IPS DF 19.7 (cell line): ENCODE measurements at places on chromosomes 2 and 18.

DNA sequence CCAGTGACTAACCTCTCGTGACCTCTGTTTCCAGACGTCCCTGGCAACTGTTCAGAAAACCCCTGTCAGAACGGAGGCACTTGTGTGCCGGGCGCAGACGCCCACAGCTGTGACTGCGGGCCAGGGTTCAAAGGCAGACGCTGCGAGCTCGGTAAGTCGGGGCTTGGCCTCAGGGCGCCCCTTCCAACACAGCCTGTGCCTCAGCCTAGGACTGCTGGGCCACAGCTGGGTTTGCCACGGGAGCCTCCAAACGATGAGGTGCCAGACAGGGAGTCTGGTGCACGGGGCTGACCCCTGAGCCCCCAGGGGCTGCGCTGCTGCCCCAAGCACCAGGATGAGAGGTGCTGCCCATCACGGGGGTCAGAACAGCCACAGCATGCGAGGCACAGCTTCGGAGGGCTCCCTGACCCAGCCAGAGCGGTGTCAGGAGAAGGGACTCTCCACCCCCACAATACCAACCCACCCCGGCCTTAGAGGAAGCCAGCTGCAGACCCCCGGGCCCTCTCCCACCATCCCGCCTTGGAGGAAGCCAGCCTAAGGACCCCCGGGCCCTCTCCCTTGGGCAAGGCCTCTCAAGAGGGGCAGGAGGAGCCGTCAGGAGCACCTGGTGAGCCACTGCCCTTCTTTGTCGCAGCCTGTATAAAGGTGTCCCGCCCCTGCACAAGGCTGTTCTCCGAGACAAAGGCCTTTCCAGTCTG lies 20.3 kb downstream of the MTERF4 start:
- DNase-seq, result no peak

DNA sequence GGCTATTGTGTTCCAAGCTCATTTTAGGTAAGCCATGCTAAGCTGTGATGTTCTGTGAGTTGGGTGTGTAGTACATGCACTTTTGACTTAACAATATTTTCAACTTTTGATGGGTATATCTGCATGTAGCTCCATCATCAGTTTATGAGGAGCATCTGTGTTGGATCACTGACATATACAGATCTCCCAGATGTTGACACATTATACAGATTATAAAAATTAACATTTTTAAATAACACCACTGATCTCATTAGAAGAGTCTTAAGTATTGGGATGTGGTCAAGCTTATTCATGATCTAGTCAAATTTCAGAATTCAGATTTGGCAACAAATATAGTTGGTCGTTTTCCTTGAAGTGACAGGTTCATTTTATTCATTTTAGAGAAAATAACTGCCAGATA lies 51.7 kb downstream of the CAB39 start:
- DNase-seq, result no peak

DNA sequence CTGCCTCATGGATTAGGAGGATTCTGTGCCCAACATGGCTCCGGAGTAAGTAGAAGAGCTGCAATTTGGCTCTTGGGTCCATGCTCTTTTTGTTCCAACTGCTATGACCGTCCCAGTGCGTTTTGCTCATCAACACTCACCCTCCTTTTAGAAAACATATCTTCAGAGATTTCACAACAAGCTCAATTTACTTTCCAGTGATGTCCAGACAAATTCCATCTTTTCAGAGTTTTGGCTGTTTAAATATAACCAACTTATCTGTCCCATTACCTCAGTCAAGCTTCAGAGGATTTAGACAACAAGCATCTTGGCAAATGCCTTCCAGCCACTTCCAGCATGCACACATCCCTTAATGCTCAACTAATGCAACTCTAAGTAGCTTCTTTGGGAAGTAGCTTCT lies 6.9 kb upstream of the SLC14A2 start:
- DNase-seq, result no peak

GRCh38 chr2:239876948-239877289 lies 148.2 kb downstream of the NDUFA10 start:
- no peak for DNase-seq

- no peak for DNase-seq
Observed at GRCh38 chr2:107475859-107476258, 350.8 kb upstream of the RGPD4 start.

GRCh38 chr2:114789989-114790388 lies 347.5 kb downstream of the DPP10 start:
- DNase-seq, result no peak

- no peak for DNase-seq
Observed at GRCh38 chr2:12776521-12776961, 59.8 kb downstream of the TRIB2 start.

GRCh38 chr2:20618886-20619521 lies 31.9 kb downstream of the HS1BP3 start:
- DNase-seq, result no peak

GRCh38 chr2:159773426-159773825 lies 24.6 kb downstream of the CD302 start:
- no peak for DNase-seq

GRCh38 chr2:132268977-132269523 lies 107.3 kb upstream of the ANKRD30BL start:
- DNase-seq, result no peak

DNA sequence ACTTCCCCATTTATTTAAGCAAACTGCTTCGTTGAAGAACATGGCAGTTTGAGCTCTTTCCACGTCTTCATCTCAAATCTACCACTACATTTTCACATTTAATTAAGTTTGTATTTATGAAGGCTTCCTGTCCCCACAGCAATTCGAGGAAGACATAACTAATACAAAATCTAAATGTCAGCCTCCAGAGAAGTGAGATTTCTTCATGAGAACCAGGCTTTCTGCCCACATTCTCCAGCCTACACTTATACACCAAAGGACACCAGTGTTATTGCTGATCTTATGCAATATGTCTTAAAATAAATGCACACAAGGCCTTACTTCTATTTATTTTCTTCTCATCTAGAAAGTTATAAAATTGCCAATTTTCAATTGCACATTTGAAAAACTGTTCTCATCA lies 1209.3 kb upstream of the FAM98A start:
- DNase-seq, result no peak

DNA sequence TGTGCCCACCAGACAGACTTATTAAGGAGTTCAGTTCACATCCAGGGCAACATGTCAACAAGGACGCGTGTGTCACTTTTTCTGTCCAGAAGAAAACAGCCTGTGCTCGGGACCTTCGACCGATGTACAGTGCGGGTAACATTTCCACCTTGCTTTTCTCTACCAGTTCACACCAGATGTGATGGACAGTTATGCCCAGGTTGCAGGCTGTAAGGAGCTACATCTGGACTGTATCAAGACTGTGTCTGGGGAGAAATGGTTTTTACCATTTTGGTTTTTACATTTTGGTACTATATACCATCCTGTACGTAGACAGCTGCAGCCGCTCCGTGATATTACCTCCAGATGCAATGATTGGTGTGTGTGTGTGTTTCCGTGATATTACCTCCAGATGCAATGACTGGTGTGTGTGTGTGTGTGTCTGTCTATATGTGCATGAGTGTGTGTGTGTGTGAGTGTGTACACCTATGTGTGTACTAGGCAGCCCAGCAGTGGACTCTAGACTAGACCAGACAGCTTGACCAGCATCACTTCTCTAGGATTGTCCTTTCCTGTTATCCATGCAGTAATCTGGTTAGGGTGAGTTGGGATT lies 118.0 kb downstream of the COL6A3 start:
- no peak for DNase-seq

DNA sequence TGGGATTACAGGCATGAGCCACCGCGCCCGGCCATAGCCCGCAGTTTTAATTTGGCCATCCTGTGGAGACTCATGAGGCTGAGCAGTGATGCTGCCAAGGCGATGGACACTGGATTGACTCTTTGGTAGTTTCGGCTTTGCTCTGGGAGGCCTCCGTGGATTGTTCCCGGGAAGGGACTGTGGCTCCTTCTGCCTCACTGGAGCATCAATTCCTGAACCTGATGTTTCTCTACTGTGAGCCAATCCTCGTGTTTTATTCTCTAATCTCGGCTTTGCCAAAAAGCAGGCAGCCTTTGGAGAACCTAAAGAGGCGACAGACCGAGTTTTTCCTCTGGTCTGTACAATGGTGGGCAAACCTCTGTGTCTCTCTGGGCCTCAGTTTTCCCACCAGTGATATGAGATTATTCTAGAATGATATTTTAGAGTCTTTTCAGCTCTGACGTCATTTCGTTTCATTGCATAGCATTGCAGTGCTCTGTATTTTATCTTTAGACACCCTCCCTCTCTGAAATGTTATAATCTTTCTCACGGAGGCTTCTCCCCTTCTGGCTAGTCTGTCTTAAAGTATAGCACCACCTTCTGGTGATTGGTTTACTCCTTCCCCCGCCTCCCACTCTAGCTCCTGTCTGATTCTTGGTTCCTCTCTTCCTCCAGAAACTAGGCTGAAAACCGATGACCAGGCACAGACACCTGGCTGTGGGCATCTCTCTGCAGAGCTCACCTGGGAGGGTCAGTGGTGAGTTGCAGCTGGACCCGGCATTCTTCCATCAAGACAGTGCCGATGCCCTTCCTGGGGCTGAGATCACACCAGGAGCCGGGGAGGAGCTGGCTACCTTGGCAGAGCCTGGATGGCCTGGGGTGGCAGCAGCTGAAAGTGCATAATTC lies 341.3 kb downstream of the MYCN start:
- no peak for DNase-seq

- DNase-seq, result no peak
Observed at GRCh38 chr2:108825736-108826135, 39.2 kb downstream of the CCDC138 start.

DNA sequence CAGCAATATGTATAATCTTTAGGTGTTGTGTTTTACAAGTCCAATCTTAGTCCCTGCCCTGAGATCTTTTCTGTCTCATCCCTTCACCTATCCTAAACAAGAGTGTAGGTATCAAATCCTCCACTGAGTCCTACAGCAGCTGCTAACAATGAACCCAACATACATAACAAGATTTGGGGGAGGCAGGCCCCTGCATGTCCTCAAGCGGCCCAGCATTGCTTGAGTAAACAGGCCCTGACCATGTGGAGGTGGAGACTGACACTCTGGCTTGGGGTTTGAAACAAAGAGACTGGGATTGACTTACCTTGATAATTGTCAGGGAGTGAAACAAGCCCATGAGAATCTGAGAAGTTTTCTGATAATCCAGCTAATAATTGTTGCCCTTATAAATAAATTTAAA lies 213.4 kb downstream of the STK39 start:
- no peak for DNase-seq

DNA sequence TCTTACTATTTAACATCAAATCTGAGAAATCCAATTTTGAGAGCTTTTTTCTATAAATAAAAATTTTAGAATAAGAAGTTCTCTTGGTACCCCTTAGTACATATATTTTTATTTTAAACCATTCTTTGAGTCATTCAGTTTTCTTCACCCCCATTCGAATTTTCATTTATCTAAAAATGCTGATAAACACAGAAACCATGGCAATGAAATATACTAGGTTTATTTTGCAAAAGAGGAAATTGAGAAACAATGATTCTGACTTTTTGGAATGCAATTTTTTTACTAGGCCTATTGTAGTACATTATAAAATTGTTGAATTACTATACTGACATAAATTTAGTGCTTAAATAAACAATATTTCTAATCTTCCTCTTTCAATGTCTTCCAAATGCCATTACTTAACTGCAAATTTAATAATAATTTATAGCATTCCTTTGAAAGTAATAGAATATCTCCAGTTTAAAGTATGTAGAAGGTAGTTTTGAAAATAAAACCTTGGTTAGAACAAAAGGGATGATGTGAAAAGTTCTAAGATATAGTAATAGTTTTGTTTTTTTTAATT lies 46.3 kb downstream of the TANK start:
- DNase-seq, result no peak

- no peak for DNase-seq
Observed at GRCh38 chr2:10160203-10160955, 37.8 kb downstream of the RRM2 start.

- no peak for DNase-seq
Observed at GRCh38 chr18:61754039-61754583, 138.7 kb downstream of the RNF152 start.

- DNase-seq, result no peak
Observed at GRCh38 chr2:27096748-27097297, 10.3 kb downstream of the KHK start.

DNA sequence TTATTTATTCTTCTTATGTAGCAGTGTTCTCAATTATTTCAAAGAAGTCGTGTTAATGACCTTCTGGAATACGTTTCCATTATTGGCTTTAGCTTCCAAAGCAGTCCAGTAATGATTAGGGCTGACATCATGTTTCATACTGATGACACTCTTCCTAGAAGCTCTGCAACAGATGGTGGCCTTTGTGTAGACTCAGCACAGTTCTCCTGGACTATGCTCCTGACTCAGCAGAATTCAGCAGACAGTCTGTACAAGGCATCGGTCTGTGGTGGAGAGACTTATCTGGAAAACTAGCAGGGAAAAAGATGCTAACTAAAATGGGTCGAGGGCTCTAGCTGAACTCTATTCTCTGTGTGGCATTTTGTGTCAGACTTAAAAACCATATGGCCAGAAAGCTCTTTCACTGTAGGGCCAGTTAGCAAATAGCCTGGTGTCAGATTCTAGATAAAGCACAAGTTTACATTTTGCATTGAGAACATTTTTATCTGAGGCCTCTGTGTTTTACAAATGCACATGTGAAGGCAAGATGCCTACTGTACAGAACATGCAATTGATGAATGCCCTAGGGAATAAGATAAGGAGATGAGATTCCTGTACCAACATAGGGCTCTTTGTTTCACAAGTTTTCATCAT lies 35.1 kb downstream of the GULP1 start:
- no peak for DNase-seq

GRCh38 chr2:209875270-209875669 lies 103.6 kb downstream of the UNC80 start:
- DNase-seq, result no peak

GRCh38 chr18:30288662-30289414 lies 753.7 kb downstream of the DSC3 start:
- peak; percentile 5 for DNase-seq

DNA sequence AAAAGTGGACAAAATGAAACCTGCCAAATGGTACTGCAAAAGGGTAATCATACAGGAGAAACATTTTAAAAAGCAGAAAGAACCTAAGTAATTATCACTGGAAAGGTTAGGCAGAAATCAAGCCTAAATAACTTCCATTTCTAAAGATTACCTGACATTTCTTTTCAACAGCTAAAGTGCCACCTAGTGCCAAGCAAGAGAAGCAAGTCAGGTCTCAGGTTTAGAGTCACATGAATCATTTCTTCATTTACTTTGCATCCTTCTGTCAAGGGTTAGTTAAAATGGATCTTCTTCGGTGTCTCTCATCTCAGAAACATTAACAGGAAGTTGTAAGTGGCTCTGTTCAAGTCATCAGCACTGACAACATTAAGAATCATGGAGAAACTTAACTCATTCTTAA lies 90.3 kb downstream of the AKAIN1 start:
- no peak for DNase-seq

- no peak for DNase-seq
Observed at GRCh38 chr2:187917535-187917934, 363.3 kb upstream of the TFPI start.

- no peak for DNase-seq
Observed at GRCh38 chr2:100909534-100910081, 89.7 kb downstream of the NPAS2 start.
